ENCODE measurements at places on chromosomes 7 and 10.

- no peak for DNase-seq
Measured at GRCh38 chr10:29585488-29585976, 49.2 kb downstream of the SVIL start.

DNA sequence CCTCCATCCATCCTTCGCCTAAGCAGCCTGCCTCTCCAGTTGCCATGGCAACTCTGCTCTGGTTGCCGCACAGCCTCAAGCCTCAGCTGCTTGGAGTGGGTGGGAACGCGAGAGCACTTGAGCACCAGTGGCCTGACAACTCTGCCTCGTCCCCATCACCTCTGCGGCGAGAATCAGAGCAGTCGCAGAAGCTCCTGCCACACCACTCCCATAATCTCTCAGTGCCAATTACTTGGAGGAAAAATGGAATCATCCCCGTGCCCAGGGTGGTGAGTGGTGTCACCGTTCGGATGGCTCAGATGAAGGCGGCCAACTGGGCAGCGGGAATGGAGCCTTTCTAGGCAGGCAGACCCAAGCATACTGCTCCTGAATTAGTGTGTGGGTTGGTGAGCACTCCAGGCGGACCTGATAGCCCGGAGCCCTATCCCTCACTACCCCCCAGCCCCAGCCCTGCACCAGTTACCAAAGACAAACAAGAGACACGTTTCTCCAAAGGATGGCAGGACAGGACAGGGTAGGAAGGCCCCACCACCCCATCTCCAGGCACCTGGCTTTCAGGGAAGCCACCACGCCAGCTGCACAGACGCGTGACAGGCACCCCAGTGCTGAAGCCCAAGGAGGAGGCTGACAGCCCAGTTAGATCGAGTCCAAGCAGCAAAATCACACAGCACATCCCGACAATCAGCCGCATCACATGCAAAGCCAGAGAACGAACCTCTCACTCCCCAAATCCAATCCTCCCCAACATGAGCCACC lies 335.4 kb downstream of the PTPRN2 start:
- no peak for DNase-seq

DNA sequence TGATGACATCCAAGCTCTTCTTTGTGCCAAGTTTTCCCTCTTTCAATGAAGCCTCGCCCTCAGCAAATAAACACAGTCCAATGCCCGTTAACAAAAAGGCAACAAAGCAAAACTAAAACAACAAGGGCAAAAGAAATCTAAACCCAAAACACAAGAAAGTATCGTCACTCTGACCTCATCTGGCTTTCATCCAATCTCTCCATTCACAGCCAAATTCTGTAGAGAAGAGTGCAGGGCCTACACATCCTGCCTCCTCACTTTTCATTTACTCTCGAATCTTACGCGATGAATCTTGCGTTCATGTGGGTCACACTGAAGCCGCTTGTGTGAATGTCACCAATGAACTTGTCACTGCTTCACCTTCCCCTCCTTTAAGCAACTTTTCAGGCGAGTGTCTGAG lies 15.9 kb upstream of the AKR1E2 start:
- no peak for DNase-seq

DNA sequence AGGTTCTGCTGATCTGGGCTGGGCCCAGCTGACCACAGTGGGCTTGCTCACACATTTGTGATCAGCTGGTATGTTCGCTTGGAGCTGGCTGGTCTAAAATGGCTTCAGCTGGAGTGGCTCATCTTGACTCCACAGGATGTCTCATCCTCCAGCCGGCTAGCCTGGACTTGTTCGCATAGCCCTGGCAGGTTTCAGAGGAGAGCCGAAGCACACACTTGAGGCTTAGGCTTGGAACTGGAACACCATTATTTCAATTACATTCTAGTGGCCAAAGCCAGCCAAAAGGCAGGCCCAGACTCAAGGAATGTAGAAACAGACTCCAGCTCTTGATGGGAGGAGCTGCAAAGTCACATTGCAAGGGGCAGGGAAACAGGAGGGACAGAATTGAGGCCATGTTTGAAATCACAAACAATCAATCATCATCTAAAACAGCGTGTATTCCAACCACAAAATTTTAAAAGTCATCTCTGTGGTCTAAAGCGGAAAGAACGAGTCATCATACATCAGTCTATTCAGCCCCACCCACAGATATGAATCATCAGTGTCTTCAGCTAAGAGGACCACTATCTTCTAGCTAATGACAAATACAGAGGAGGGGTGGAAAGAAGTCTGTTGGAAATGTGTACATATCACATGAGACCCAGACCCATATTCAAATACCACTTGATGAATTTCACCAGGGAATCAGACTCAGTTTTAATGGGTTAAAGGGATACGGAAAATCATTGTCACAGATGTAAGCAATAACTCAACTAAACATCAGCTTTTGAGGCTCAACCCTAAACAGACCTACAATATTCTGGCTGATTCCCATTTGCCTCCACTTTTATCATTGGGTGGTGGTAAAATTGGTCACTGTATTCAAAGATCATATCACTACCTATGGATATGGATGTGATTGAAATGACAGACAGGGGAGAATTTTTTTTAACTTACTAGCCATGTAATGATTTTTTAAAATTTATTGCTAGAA lies 139.0 kb upstream of the MKLN1 start:
- DNase-seq, result peak; percentile 22

- peak; percentile 42 for DNase-seq
Measured at GRCh38 chr7:108211382-108212201, 81.4 kb upstream of the LAMB4 start.

DNA sequence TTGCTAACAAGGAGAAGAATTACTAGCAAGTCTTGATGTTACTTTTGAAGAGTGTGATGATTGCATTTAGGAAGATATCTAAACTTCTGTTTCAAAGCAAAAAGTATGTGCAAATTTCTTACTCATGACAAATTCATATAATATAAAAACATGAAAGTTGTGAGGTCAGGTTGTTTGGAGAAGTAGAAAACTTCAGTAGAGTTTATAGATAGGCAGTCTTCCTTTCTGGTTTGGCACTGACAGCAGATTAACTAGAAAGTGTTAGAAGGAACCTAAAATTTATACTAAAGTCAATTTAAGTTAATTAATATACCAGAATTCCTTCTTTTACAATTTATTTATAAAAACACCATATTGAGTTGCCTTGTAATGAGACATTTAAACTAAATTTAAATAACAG lies 16.9 kb downstream of the PTEN start:
- no peak for DNase-seq

- peak; percentile 85 for DNase-seq
Measured at GRCh38 chr10:101244321-101245050, 15.2 kb upstream of the LBX1 start.

- peak; percentile 94 for DNase-seq
Measured at GRCh38 chr7:130274983-130275591, 8.4 kb downstream of the CPA2 start.

- no peak for DNase-seq
Measured at GRCh38 chr7:22572292-22572691, 72.3 kb upstream of the STEAP1B start.

- no peak for DNase-seq
Measured at GRCh38 chr10:88523739-88524400, 59.2 kb downstream of the RNLS start.

GRCh38 chr10:8691498-8692017 lies 637.1 kb downstream of the GATA3 start:
- no peak for DNase-seq

DNA sequence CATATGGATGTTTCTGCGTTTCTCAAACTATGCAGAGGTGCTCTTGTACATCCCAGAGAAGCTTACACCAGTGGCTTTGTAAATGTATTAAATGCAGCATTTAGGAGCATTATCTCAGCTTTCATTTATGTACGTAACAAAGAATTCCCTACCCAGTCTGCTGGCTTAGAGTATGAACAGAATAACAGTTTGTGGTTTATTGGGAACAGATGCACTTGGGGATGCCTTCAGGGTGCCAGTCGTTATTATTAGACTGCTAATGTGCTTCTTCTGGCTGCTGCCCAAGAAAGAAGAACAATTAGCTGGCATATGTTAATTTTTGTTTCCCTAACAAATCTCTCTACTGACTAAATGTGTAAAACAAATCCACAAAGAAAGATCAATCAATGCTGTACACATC lies 241.9 kb downstream of the FOXP2 start:
- DNase-seq, result peak; percentile 63

DNA sequence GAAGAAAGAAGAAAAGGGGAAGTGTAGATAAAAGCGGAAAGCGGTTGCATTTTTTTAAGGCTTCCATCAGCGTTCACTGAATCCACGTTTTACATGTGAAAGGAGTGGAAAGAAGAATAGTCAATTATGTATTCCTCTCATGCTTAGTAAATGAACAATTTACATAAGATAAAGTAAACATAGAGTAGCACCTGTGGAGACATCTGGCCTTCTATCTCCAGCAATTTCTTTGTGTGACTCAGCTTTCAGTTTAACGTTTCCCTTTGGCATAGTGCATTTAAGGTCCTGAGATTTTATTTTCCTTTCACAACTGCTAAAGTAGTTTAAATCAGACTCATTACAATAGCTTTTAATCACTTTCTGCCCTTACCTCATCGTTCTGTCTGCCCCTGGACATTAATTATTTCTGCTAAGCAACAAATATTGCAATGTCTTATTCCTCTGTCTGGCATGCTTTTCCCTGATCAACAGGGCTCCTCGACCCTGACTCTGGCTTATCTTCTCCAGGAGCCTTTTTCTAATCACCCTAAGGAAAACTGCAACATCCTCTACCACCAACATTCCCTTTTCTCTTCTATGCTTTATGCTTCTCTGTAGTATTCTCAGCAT lies 383.5 kb upstream of the VWC2 start:
- no peak for DNase-seq

- no peak for DNase-seq
Measured at GRCh38 chr10:100724531-100725027, 20.8 kb upstream of the PAX2 start.

GRCh38 chr7:20795881-20796280 lies 9.2 kb upstream of the SP8 start:
- no peak for DNase-seq

- DNase-seq, result peak; percentile 61
Measured at GRCh38 chr7:26078437-26079336, 73.3 kb upstream of the NFE2L3 start.

DNA sequence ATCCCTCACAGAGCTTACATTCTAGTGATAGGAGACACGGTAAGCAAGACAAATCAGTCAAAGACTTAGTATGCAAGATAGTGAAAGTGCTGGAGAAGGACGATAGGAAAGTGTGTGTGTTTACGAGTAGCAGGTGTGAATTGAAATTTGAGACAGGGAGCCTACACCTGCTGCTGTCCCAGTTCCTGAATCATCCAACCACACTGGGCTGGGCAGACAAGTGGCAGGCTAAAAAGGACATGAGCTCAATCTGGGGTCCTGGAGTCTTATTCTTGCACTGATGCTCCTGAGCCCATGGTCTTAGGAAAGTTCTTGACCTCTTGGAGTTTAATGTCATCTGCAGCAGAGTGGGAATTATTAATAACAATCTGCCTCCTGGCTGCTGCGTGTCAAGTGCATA lies 16.2 kb downstream of the RBP3 start:
- peak; percentile 22 for DNase-seq

DNA sequence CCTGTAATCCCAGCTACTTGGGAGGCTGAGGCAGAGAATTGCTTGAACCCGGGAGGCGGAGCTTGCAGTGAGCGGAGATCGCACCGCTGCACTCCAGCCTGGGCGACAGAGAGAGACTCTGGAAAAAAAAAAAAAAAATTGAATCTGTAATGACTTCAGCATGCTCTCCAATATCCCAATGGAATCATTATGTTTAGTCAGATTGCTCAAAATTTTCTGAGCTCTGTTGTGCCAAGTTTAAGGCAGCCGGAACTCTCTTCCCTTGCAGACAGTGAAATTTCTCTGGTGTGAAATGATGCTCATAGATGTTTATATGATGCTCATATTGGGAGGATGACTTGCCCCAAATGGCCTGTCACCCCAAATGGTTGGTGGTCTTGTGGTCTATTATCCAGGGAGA lies 180.9 kb downstream of the CTTNBP2 start:
- no peak for DNase-seq

- DNase-seq, result no peak
Measured at GRCh38 chr7:101537935-101538595, 91.0 kb downstream of the MYL10 start.

- no peak for DNase-seq
Measured at GRCh38 chr7:15669443-15670090, 16.9 kb downstream of the MEOX2 start.

GRCh38 chr7:91846436-91846835 lies 34.1 kb downstream of the MTERF1 start:
- no peak for DNase-seq

DNA sequence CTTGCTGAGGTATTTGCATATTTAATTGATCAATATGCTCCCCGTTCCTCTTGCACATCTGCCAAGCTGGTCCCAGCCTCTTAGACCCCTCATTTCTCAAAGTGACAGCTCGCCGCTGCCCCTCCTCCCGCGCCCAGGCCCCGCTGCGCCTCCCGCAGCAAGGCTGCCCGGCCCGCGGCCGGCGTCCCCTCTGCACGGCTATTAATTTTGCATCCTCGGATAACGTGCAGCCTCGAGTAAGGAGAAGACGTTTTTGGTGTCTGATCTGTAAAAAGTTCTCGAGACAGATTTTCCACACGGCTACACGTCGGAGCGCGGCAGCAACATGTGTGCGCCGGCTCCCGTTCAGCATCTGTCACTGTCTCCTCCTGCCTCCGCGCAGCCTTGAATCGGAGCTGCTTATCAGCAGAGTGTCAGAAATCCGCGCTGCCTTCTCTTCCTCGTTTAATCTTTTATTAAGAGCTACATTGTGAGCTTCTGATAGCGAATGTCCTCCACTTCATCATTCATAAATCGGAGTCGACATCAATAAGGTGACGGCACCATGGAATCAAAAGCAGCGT lies 65.3 kb downstream of the EBF3 start:
- DNase-seq, result no peak

DNA sequence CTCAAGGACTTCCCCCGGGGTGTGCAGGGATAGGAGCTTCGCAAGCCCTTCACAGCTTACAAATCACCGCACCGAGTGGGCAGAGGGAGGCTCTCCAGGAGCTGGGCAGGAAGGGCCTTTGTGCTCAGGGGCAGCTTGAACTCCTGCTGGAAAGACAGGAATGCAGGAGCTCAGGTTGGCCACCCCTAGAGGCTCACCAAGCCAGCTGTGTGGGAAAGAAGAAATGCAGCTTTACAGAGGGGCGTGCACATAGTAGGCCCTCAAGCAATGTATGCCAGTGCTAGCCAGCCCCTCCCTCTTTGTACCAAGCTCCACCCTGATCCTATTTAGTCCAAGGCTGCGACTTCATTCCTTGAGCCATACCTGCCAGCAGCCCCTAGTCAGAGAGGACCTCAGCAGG lies 26.1 kb downstream of the STRA8 start:
- DNase-seq, result no peak

- no peak for DNase-seq
Measured at GRCh38 chr7:42924223-42924838, 7.6 kb downstream of the PSMA2 start.

DNA sequence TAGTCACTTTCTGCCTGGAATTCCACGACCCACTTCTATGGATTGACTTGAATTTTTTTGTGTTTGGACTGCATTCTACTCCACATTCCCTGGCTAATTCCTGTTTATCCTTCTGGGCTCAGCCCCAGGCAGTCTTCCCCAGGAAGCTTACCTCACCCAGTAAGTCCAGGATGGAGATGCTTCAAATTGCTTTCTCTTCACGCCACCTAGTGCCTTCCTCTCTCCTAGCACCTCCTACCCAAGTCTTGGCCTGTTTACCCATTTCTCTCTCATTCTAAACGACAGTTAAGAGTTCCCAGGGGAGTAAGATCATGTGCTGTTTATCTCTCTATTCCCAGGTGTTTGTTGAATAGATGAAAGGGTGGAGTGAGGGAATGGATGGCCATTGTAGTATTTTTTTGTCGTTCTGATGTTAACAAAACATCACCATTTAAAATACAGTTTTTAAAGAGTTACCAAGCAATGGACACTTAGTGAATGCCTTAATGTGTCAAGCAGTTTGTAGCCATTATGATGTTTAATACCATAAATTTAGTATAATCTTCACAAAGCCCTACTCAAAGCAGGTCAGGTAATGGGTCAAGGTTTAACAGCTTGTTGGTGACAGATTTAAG lies 45.5 kb upstream of the TARP start:
- peak; percentile 88 for DNase-seq
